ENCODE measurements at places on chromosomes 11 and 22. TPM values are rescaled to one million over a fixed set of nuclear protein-coding genes. Genes with fewer than 3 reads are reported as not detected.
A peak's percentile ranks its signal among the peaks of the same experiment; 100 is the strongest.

DNA sequence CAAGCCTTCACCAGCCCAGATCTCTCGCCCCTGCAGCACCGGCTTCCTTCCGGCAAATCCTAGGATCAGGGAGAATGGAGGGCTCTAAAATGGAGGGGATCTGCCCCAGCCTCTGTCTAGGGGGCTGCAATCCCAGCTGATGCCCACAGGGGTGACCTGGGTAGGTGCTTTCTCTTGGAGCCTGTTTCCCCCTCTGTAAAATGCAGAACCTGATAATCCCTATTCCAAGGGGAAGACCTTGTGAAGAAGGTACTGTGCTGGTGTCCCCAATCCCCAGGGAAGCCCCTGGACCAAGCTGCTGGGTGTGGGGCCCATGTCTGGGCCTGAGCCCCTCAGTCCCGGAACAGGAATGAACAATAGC lies 2.8 kb downstream of the EMID1 start:
- DNase-seq: no peak

- DNase-seq: no peak
Observed at GRCh38 chr11:122032317-122032716, 83.7 kb downstream of the BLID start.

The SLC35F2 gene
- total RNA-seq: 17.5 TPM

- DNase-seq: no peak
Observed at GRCh38 chr11:134516529-134516928, 104.5 kb upstream of the B3GAT1 start.

The NCR3LG1 gene
- total RNA-seq: 1.3 TPM

- no peak for DNase-seq
Observed at GRCh38 chr11:114162719-114163123, 103.2 kb downstream of the ZBTB16 start.

The LPXN gene
- total RNA-seq: 6.6 TPM

The CDC42BPG gene
- 20.1 TPM for total RNA-seq

DNA sequence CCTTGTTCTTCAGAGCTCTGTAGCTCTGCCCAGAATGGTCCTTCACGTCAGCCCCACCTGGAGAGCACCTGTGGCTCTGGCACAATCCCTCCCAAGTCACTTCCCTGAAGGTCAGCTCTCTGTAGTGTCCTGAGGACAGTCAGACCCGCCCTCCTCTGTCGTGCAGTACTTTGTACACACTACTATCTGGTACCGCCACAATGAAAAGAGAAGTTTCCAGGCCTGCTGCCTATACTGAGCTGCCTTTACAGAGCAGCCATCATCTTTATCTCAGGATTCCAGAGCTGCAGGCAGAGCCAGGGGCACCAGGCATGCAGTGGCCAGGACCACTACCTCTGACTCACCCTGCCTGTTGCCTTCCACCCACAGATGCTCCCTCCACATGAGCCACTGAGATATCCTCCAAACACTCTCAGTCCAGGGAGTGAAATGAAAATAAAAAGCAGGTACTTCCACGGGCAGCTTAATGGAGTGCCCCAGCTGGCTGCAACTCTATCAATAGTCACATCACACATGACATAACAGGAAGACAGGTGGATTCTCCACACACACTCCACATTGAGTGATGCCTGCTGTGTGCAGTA lies 7.3 kb downstream of the PACSIN2 start:
- DNase-seq: no peak

The CRACR2B gene
- total RNA-seq: 52.9 TPM

DNA sequence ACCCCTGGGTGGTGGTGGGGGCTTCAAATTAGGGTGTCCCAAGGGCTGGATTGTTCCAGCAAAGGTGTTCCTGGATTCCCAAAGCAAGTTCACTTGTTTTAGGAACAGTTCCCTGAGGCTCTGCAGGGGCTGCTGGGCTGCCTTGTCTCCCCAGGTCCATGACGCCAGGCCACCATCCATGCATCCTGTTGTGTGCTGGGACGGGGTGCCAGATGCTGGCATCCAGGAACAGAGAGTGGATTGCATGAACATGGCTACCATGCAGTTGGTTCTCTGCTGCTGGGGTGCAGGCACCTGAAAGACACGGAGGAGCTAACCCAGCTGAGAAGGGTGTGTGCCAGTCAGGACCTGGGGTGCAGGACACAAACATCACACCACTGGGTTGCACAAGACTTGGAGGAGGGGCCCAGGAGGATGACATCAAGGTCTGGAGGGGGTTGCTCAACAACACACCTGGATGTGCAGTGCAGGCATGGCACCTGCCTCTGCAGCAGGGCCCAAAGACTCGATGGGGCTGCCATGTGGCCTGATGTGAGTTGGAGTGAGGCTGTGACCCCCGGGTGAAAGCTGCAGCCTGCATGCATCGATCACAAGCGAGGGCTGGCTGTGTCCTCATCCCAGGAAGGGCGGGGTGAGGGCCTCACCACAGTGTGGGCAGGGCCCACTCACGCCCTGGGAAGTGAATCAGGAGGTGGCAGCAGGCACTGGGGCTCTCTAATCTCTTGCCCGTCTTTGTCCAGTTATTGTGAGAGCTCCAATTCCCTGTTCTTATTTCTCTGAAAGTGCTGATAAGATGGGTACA lies 74.0 kb upstream of the CLDN5 start:
- DNase-seq: no peak

The ARRB1 gene
- total RNA-seq: 36.0 TPM

DNA sequence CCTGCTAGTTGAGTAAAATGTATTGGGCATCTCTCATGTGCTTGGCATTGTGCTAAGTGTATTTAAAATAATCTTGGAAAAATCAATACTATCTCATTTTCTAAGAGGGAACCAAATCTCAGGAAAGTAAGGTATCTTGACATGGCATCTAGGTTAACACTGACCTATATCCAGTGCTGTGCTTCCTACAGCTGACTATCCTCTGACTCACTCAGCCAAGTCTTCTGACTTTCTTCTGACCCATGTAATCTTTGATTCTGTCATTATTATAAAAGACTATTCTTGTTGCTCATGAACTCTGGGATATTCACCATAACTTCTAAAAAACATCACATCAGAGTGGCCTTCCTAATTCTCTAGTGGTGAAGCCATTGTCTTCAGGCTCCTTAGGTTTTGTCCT lies 304.1 kb upstream of the TENM4 start:
- DNase-seq: no peak

DNA sequence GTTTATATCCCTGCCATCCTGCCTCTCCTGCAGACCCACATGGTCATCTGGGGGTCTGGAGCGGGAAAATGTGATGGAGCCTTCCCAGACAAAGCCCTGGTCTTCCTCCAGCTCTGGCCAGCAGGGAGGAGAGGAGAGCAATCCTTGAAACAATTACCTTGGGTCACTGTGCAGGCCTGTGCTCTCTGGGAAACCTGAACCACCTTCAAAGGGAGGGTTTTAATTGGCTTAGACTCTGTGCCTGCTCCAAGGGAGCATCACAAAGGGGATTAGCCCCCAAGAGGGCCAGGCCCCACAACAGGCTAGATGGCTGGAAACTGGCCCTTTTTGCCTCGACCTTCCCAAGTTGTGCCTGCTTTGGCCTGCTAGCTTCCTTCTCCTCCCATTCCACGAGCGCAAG lies 351.9 kb downstream of the TENM4 start:
- no peak for DNase-seq

- no peak for DNase-seq
Observed at GRCh38 chr11:87976009-87976408, 199.2 kb downstream of the RAB38 start.

The SIK2 gene
- total RNA-seq: 43.0 TPM

GRCh38 chr11:43944761-43945311 lies 2.4 kb downstream of the C11orf96 start:
- DNase-seq: peak; percentile 32

GRCh38 chr22:41996826-41997225 lies 1.8 kb upstream of the WBP2NL start:
- no peak for DNase-seq

The MUC5B gene
- not detected for total RNA-seq

DNA sequence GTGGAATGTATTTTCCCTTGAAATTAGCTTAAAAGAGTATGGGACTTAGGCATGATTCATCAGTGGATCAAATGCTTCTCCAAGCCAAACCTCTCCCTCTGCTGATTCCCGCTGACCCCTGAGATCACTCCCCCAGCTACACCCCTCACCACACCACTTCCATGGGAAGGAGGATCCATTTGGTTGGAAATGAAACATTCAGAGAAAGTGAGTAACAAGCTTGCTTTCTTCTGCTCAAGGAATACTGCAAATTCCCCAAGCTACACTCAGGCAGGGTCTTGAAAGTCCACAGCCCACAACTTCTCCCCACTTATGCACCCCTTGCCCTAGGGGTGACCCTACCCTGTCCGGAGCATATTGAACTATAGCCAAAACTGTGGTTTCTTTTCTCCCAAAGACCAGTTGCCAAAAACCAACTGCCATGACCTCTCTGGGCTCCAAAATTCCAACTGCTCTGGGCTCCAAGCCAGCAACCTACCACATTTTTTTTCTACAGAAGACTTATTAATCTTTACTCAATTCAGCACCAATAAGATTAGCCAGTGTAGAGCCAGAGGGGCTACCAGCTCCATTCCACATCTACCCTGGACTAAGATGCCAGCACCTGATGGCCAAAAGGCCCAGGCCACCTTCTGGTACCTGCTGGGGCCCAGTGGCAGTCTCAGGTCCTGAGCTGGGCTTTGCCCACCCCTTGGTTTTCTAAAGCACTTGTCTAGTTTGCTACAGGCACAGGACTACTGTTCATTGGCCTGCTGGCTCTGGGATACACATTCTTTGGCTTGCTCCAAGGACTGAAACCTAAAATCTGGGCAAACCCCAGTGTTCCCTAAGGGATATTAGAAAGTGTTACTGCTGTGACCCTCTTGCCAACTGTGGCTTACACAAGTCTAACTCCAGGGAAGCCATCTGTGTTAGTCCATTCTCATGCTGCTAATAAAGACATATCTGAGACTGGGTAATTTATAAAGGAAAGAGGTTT lies 101.1 kb downstream of the MICAL3 start:
- no peak for DNase-seq

DNA sequence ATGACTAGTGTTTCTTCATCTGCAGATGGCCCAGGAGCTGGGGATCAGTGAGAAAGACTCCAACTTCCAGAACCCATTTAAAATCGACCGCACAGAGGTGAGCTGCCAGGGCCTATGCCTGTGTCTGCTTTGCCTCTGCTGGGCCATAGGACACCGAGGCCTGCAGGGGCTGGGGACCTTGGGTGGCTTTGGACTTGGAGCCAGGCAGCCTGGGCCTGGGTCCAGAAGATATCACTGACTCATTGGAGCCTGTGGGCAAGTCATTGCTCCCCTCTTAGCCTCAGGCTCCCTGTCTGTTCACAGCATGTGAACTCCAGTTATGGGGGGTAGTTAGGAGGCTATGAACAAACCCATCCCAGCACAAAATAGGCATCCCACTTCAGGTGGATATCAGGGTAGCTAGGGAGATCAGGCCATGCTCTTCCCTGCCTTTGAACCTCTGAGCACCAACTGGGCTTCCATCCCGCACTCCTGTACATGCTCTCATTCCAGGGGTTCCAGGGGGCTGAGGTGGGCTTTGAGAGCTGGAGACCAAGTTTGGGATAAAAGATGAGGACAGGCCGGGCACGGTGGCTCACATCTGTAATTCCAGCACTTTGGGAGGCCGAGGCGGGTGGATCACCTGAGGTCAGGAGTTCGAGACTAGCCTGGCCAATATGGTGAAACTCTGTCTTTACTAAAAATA lies 13.4 kb downstream of the CCDC134 start:
- DNase-seq: no peak

The MAFF gene
- 10.2 TPM for total RNA-seq

- no peak for DNase-seq
Observed at GRCh38 chr11:1827095-1827813, 7.5 kb upstream of the SYT8 start.

The PTPRCAP gene
- total RNA-seq: 0.73 TPM

DNA sequence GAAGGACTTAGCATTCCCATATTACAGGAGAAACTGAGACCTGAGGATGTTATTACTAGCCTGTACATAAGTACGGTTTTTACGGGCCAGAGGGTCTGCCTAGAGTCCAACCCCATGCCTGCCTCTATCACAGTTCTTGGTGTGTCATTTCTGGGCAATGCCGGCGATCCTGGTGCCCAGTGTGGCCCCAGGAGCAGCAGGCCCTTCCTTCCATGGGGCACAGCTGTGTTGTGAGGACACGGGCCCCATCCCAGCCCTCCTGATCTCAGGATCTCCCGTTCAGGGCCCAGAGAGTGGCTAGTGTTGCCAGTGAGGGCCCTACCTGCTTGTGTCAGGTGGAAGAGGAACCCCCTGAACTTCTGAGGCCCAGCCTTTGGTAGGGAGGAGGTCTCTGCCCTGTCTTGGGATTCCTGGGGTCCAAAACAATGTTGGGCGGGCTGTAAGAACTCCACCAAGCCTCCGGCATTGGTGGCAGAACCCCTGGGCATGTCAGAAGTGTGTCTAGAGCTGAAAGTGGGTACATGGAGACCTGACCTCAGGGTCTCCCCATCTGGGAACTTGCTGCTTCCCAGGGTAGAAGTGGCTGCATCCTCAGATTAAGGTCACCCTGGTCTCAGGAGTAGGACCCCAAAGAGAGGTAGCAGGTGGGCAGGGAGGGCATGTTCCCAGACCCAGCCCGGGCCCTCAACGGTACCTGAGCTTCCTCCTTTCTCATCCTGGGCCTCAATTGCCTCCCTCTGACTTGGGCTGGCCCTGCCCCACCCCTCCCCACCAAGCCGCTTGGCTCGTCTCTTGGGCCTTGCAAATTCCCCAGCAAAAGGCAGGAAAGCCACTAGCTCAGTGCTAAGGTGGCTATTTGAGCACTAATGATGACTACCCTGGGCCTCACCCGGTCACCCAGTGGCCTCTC lies 74.6 kb upstream of the KCNQ1OT1 start:
- peak; percentile 6 for DNase-seq

DNA sequence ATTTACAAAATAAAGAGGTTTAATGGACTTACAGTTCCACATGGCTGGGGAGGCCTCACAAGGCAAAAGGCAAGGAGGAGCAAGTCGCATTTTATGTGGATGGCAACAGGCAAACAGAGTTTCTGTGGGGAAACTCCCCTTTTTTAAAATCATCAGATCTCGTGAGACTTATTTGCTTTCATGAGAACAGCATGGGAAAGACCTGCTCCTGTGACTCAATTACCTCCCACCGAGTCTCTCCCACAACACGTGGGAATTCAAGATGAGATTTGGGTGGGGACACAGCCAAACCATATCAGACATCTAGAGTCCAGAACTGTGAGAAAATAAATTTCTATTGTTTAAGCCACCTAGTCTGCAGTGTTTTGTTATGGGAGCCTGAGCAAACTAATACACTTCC lies 80.8 kb downstream of the ME3 start:
- no peak for DNase-seq

The MYOD1 gene
- not detected for total RNA-seq

The KRTAP5-2 gene
- total RNA-seq: not detected

DNA sequence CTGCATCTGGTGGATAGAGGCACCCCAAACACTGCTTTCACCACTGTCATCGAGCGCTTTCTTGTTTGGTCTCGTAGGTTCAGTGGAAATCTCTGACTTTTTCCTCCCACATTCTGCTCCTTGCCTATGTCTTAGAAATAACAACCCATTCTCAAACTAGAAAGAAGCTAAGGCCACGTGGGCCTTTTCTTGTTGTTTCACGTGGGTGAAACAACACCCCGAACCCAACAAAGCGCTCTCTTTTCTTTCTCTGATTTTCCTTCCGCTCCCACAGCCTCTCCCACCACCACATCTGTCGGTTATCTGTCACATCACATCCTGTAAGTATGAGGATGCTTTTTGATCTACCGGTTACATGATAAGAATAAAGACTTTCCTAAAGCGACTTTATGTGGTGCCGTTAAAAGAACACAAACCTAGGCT lies 77.1 kb downstream of the LINC01488 start:
- no peak for DNase-seq

GRCh38 chr11:74932169-74932568 lies 16.7 kb downstream of the XRRA1 start:
- DNase-seq: no peak
